GM19239 (cell line): ENCODE measurements at places on chromosomes 7 and 10.

GRCh38 chr7:128989961-128990360 is 52.2 kb downstream of the IRF5 start:
- no peak for DNase-seq

GRCh38 chr7:147062897-147063296 is 946.3 kb downstream of the CNTNAP2 start:
- no peak for DNase-seq

DNA sequence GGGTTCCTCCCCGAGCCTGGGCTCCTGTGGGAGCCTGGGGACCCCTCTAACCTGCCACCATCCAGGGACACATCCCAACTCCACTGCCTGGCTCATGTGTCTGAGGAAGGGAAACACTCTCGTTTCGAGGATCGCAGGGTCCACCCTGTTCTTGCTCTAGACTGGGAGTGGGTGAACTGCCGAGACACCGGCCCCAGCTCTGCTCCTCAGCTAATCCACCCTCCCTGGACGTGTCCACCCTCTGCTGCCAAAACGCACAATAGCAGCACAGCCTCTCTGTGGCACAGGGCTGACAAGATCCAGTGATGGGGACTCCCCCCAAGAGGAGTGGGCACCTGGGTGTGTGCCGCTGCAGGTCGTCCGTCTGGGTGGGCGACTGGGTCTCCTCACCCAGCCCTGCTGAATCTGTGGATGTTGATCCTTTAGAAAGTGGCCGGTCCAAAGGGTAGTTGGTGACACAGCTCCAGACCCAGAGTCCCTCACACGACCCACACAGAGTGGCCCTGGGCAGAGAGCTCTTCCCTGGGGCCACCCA is 65.2 kb upstream of the FAM20C start:
- no peak for DNase-seq

DNA sequence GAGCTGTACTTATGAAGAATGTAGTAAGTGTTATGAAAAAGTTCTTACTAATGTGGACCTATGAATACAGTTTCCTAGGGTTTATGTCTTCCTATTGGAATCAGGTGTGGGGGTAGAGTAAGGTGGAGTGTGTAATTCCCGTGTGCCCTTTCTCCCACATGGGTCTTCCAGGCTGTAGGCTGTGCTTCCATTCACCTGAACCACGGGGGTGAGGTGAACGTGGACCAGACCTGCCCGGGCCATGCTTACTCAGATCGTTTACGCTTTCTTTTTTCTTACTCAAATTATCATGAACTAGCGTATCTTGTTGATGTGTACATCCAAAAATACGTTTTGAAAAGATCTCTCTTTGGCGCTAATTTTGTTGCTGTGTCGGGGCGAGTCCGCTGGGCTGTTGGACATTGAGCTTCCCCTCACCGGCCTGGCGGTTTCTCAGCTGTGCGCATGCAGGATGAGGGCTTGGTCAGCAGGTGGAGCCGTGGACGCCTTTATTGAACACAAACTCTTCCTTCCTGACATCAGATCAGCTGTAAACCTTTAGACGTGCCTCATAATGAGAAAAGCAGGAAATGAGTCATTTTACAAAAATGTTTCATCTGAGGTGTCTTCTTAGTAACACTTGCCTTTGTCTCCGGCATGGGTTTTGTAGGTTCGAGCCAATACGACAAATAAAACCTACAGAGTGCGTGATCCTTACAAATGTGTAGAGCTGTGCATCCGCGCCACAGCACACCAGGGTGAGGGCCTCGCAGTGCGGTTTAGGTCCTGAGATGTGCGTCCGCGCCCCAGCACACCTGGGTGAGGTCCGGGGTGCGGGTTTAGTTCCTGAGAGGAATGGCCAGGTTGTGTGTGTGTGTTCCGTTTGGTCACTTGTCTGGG is 53.8 kb downstream of the WDR37 start:
- peak; percentile 53 for DNase-seq

DNA sequence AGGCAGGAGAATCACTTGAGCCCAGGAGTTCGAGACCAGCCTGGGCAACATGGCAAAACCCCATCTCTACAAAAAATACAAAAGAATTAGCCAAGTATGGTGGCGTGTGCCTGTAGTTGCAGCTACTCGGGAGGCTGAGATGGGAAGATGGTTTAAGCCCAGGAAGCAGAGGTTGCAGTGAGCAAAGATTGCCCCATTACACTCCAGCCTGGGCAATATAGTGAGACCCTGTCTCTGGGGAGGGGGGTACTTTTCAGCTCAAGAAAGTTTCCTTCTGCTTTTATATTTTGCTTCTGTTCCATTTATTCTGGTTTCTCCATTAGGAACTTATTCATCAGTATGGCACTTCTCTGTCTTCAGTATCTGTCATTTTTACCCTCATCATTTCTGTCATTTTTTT is 48.6 kb downstream of the COA1 start:
- no peak for DNase-seq

- no peak for DNase-seq
Observed at GRCh38 chr10:29026065-29026797, 262.6 kb upstream of the LYZL1 start.

- DNase-seq, result no peak
Observed at GRCh38 chr10:17134737-17135260, 5.2 kb upstream of the CUBN start.

DNA sequence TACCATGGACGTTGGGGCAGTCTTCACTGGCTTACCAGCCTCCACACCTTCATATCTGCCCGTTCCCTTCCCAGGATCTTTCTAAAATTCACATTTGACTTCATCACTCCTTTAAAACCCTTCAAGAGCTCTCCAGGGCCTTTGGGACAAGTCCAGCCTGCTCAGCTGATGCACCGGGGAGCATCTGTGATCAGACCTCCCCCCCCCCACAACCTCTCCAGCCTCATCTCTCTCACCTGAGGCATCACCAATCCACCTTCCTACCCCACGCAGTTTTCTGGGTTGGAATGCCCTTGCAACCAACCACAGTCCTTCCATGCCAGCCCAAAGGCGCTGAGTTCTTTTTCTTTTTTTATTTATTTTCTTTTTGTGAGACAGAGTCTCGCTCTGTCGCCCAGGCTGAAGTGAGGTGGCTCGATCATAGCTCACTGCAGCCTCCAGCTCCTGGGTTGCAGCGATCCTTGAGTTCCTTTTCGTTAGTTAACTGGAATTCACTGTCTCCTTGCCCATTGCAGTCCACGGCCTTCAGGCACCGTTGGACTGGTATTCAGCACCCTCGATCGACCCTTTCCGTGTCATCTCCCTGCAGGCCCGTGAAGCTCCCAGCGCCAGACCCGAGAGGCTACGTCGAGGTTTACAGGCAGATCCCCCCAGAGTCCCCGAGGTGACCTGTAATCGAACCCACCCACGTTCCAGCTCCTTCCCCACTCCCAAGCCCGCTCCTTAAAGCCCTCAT is 654 bp downstream of the ALKBH4 start:
- DNase-seq, result no peak

DNA sequence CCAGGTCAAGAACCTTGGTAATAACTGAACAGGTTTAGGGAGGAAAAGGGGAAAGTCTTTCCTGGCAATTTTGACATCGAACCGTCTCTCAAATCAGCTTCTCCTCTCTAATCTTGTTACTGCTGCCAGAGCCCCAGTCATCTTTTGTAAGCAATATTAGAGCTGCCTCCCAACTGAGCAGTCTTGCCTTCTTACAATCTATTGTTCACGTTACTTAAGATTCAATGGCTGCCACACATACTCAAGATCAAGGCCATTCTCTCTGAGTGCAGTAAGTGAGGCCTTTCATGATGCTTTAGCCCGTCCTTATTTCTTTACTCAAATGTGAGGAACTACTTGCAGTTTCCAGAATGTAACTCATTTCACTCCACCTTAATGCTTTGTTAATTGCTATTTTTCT is 12.4 kb downstream of the NET1 start:
- DNase-seq, result no peak

- DNase-seq, result no peak
Observed at GRCh38 chr7:15998617-15999016, 312.1 kb upstream of the MEOX2 start.

GRCh38 chr10:5900247-5900646 is 10.2 kb downstream of the FBH1 start:
- no peak for DNase-seq

DNA sequence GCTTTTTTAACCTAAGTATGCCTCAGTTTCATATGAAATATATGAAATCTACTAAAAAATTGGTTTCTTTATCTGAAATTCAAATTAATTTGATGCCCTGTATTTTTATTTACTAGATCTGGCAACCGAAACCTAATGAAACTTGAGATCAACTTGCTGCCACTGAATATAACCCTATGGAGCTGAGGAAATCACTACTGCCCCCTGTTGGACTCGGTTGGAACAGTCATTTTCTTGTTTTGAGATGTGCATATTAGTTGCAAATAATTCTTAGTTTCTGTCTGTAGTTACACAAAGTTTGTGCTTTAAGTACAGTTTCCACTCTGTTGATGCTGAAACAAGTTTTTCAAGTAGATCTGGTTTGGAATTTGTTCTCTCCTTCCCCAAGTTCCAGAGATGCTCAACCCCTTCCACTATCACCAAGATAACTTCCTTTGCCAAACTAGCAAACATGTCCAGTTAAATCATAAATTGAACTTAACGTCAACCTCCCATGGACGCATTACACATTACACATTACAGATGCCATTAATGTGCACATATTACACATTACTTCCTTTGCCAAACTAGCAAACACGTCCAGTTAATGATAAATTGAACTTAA is 22.2 kb upstream of the EXOC4 start:
- DNase-seq, result peak; percentile 19

- no peak for DNase-seq
Observed at GRCh38 chr7:17830206-17830605, 110.1 kb downstream of the SNX13 start.

GRCh38 chr10:34446049-34446448 is 369.0 kb downstream of the PARD3 start:
- no peak for DNase-seq

GRCh38 chr7:42736931-42737330 is 174.9 kb downstream of the C7orf25 start:
- DNase-seq, result no peak

DNA sequence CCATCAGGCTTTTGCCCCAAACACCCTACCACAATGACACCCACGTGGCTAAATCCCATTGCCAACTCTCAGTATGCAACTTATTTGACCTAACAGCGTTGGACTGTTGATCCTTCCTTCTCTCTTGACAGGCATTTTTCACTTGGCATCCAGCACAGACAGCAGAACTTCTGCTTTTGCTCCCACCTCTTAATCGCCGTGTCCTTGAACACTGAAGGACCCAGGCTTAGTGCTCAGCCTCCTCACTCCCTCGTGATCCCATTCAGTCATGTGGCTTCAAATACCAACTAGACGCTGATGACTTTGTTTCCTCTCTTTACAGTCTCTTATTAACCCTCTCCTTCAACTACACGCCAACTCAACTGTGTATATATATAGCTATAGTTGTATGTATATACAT is 25.0 kb downstream of the ZFAND2A start:
- DNase-seq, result no peak

DNA sequence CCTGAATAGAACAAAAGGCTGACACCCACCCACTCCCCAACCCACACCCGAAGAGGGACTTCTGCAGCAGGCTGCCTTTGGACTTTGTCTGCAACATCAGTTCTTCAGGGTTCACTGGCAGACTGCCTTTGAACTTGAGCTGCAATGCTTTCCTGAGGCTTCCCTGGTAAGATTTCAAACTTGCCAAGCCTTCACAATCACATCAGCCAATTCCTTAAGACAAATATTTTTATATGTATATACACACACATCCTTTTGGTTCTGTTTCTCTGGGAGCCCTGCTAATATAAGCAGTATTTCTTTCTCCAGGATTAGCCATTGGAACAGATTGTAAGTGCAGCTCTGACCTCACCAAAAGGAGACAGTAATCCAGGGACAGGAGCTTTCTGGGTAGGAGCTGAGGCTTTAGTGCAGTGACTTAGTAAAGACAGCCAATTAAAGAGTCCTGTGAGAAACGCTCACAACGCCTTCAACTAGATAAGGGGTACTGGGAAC is 55.6 kb upstream of the KMT2E start:
- DNase-seq, result no peak
